Spinal cord (tissue), 10 donors: ENCODE measurements at places on chromosomes 11 and 22. TPM values are rescaled to one million over a fixed set of nuclear protein-coding genes. Genes with fewer than 3 reads are reported as not detected.

The IGSF9B gene
- polyA plus RNA-seq, result 64.9 TPM

The CRYBB1 gene
- polyA plus RNA-seq, result 3.6 TPM

The C11orf98 gene
- polyA plus RNA-seq, result 61.9 TPM

The MS4A2 gene
- polyA plus RNA-seq, result 0.20 TPM

The MMP3 gene
- polyA plus RNA-seq, result not detected

The GRIA4 gene
- 118 TPM for polyA plus RNA-seq

The VPS37C gene
- polyA plus RNA-seq, result 14.1 TPM

The OR6T1 gene
- polyA plus RNA-seq, result not detected

The FAM83F gene
- polyA plus RNA-seq, result 0.78 TPM

The MYOD1 gene
- not detected for polyA plus RNA-seq

The SYNGR1 gene
- polyA plus RNA-seq, result 99.1 TPM

The FOLR3 gene
- not detected for polyA plus RNA-seq
